ENCODE measurements at places on chromosomes 5 and 9. TPM values are rescaled to one million over a fixed set of nuclear protein-coding genes. Genes with fewer than 3 reads are reported as not detected.

Gene TLX3
- polyA plus RNA-seq, result not detected

Gene DMRT1
- polyA plus RNA-seq, result not detected

Gene GDF9
- 0.16 TPM for polyA plus RNA-seq

Gene SH3PXD2B
- 15.0 TPM for polyA plus RNA-seq

Gene DAB2
- polyA plus RNA-seq, result 95.9 TPM

Gene TUSC1
- 4.4 TPM for polyA plus RNA-seq

Gene RASGRF2
- polyA plus RNA-seq, result 3.0 TPM

Gene ROR2
- polyA plus RNA-seq, result 3.5 TPM

Gene LRRC19
- polyA plus RNA-seq, result not detected

Gene PDE4D
- 1.4 TPM for polyA plus RNA-seq

Gene WDR38
- polyA plus RNA-seq, result not detected

Gene NR6A1
- 0.10 TPM for polyA plus RNA-seq

Gene GHR
- 0.36 TPM for polyA plus RNA-seq

Gene ADGRD2
- not detected for polyA plus RNA-seq

Gene LCN15
- polyA plus RNA-seq, result not detected

Gene KIF4B
- 0.03 TPM for polyA plus RNA-seq

Gene AJM1
- polyA plus RNA-seq, result 1.5 TPM

Gene CCL21
- polyA plus RNA-seq, result not detected

Gene IL5
- not detected for polyA plus RNA-seq

Gene CMYA5
- polyA plus RNA-seq, result 0.39 TPM

Gene TMEM174
- not detected for polyA plus RNA-seq

Gene CYLC2
- polyA plus RNA-seq, result not detected

Gene NR5A1
- not detected for polyA plus RNA-seq

Gene NXNL2
- polyA plus RNA-seq, result 6.4 TPM

Gene RNF224
- polyA plus RNA-seq, result not detected

Gene CXCL14
- not detected for polyA plus RNA-seq

Gene DMRT2
- not detected for polyA plus RNA-seq

Gene FOXE1
- 0.22 TPM for polyA plus RNA-seq

Gene PCDHGB5
- 21.1 TPM for polyA plus RNA-seq

Gene EMB
- polyA plus RNA-seq, result 1.2 TPM

Gene ACTBL2
- polyA plus RNA-seq, result 0.29 TPM

Gene PCDHGA6
- polyA plus RNA-seq, result 4.7 TPM

Gene RNF208
- polyA plus RNA-seq, result 1.6 TPM

Gene C9
- polyA plus RNA-seq, result not detected

Gene KCNV2
- polyA plus RNA-seq, result not detected

Gene RAD50
- polyA plus RNA-seq, result 7.2 TPM

Gene PCDHGA11
- 7.5 TPM for polyA plus RNA-seq

Gene OTULINL
- 0.09 TPM for polyA plus RNA-seq

Gene EIF4EBP3
- 2.1 TPM for polyA plus RNA-seq

Gene KCNN2
- polyA plus RNA-seq, result 8.8 TPM

Gene PGM5
- polyA plus RNA-seq, result 8.3 TPM

Gene DMRT3
- polyA plus RNA-seq, result not detected

Gene RGS14
- polyA plus RNA-seq, result 6.5 TPM

Gene FANCG
- 20.4 TPM for polyA plus RNA-seq

Gene EPB41L4A
- not detected for polyA plus RNA-seq

Gene ALDH7A1
- 54.9 TPM for polyA plus RNA-seq

Gene PDLIM4
- polyA plus RNA-seq, result 214 TPM

Gene PFN3
- polyA plus RNA-seq, result not detected

Gene TPPP
- 0.06 TPM for polyA plus RNA-seq

Gene PCDHB13
- polyA plus RNA-seq, result 0.26 TPM

Gene STXBP1
- polyA plus RNA-seq, result 21.7 TPM

Gene IRF1
- polyA plus RNA-seq, result 16.5 TPM

Gene RGP1
- 13.5 TPM for polyA plus RNA-seq

Gene CCL27
- 0.17 TPM for polyA plus RNA-seq

Gene FOXD4L4
- not detected for polyA plus RNA-seq

Gene MYMK
- polyA plus RNA-seq, result not detected

Gene CDC20B
- polyA plus RNA-seq, result not detected

Gene C5orf34
- polyA plus RNA-seq, result 3.3 TPM

All from IMR-90 (cell line).